Fibroblast of upper back skin (primary cell): ENCODE measurements at places on chromosomes 6 and 20.

GRCh38 chr6:135195522-135195921 is 14.4 kb downstream of the MYB start:
- DNase-seq, result no peak

- DNase-seq, result no peak
Observed at GRCh38 chr6:119174085-119174445, 95.6 kb upstream of the FAM184A start.

DNA sequence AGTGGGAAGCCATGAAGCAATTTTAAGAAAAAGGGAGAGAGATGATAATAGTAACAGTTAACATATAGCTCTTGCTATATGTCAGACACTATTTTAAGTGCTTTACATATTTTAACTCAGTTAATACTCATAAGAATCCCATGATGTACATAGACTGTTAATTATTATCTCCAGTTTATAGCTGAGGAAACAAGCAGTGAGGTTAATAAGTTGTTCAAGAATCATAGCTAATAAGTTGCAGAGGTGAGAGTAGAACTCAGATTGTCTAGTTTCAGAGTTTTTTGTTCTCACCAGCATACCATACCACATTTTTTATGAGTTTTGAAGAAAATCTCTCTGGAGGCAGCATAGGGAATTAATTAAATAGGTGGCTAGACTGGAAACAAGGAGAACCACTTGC is 144.6 kb upstream of the MMS22L start:
- no peak for DNase-seq

GRCh38 chr6:45698046-45698445 is 317.6 kb downstream of the CLIC5 start:
- peak; percentile 75 for DNase-seq

GRCh38 chr20:22700367-22700766 is 116.0 kb upstream of the FOXA2 start:
- peak; percentile 73 for DNase-seq

DNA sequence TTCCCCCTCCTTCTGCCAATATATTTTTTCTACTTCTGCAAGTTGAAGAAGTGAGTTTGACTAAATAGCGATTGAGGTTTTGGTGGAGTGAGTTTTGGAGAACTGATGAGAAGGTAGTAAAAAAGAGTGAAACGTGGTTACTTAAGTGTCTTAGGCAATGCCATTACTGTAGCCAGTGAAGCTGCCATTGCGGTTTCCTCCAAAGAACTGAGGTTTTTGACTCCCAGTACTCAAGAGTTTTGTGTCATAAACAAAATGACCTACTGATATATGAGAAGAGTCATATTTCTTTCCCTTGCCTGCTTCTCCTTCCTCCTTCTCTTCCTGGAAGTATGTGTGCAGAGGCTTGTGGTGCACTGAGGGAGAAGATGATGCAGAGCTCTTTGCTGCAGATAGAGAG is 554.5 kb upstream of the MAP3K7 start:
- DNase-seq, result no peak

DNA sequence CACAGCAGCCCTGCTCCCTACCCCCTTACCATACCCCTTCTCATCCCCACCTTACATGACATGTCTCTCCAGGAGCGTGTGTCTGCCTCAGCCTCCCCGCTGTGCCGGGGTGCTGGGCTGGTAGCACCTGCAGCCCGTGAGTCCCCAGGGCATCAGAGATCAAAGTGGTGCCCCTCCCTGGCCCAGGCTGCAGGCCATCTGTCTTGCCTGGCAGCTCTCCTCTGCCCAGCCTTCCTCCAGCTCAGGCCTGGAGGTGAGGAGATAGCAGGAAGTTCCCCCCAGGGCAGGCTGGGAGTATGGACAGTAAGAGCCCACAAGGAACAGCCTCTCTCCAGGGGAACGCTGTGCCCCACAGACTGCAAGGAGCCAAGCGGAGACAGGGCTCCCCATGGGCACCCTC is 35.3 kb downstream of the GRM4 start:
- no peak for DNase-seq

DNA sequence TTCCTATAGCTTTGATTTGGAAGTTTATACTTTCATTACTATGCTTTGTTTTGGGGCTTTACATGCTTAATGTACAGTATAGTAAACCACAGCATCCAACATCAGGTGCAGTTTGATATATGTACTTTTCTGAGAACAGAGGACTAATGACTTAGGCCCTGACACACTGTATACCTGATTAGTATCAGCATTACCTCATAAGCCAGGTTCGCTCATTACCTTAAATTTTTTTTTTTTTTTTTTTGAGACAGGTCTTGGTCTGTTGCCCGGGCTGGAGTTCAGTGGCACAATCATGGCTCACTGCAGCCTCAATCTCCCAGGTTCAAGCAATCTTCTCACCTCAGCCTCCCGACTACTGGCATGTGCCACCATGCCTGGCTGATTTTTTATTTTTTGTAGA is 28.4 kb downstream of the CD109 start:
- no peak for DNase-seq

- no peak for DNase-seq
Observed at GRCh38 chr20:50537546-50538201, 27.5 kb downstream of the PTPN1 start.

GRCh38 chr6:140636271-140636907 is 1261.9 kb upstream of the CITED2 start:
- no peak for DNase-seq

DNA sequence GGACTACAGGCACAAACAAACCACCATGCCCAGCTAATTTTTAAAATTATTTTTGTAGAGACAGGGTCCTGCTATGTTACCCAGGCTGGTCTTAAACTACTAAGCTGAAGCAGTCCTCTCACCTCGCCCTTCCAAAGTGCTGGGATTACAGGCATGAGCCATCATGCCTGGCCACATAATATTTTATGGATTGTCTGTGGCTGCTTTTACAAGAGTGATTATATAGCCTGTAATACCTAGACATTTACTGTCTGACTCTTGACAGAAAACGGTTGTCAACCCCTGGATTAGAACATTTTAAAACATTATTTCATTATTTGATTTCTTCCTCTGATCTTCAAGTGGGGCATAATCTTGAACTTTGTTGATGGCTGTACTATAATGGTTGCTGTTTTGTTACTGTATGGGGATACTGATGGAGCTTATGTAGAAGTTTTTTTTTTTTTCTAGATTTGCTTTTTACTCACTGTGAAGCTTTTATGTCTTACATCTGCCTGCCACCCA is 14.3 kb downstream of the PARD6B start:
- no peak for DNase-seq

DNA sequence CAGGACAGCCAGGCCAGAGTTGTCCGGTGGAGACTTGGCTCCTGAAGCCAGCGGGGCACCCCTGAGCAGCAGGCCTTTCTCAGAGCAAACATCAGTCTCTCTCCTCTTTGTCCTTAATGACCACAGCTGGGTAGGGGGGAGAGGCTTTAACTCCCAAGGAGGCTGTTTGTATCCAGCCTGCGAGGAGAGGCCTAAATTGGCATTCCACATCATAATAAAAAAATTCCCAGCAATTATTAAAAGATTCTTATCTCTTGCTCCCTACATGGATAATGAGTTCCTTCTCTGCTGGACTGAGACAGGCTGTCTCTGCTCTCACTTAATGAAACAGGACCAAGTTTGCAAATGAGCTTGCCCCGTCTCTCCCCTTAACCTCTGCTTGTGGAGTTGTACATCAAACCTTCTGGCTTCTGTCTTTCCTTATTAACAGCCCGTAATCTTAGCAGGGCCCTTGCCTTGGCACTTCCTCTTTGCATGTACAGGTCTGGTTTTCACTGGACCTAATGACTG is 838.2 kb downstream of the MAFB start:
- DNase-seq, result peak; percentile 28

GRCh38 chr6:45569210-45569945 is 191.6 kb upstream of the SUPT3H start:
- DNase-seq, result no peak

GRCh38 chr20:64010711-64011237 is 25.2 kb upstream of the C20orf204 start:
- no peak for DNase-seq

- DNase-seq, result no peak
Observed at GRCh38 chr6:168490757-168491156, 49.8 kb downstream of the SMOC2 start.

DNA sequence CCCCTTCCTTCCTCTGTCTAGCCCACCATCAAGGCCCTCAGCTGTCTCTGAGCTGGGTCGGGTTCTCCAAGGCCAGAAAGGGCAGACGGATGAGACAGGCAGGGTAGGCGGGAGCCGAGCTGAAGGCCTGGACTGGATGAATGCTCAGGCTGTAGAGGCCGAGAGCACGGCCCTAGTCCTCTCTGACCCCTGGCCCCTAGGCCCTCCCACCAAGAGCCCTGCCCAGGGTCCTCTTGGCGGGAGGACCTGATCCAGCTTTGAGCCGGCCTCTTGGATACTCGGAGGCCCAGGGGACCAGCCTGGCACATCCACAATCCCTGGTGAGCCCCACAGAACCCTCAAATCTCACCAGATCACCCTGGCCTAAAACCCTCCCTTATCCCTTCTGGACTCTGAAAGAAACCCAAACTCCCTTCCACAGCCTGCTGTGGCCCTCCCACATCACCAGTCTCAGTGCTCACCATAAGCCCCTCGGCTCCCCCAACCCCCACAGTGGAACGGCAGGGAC is 8.2 kb downstream of the ADISSP start:
- DNase-seq, result no peak

- DNase-seq, result no peak
Observed at GRCh38 chr20:44681796-44682566, 30.5 kb upstream of the ADA start.

DNA sequence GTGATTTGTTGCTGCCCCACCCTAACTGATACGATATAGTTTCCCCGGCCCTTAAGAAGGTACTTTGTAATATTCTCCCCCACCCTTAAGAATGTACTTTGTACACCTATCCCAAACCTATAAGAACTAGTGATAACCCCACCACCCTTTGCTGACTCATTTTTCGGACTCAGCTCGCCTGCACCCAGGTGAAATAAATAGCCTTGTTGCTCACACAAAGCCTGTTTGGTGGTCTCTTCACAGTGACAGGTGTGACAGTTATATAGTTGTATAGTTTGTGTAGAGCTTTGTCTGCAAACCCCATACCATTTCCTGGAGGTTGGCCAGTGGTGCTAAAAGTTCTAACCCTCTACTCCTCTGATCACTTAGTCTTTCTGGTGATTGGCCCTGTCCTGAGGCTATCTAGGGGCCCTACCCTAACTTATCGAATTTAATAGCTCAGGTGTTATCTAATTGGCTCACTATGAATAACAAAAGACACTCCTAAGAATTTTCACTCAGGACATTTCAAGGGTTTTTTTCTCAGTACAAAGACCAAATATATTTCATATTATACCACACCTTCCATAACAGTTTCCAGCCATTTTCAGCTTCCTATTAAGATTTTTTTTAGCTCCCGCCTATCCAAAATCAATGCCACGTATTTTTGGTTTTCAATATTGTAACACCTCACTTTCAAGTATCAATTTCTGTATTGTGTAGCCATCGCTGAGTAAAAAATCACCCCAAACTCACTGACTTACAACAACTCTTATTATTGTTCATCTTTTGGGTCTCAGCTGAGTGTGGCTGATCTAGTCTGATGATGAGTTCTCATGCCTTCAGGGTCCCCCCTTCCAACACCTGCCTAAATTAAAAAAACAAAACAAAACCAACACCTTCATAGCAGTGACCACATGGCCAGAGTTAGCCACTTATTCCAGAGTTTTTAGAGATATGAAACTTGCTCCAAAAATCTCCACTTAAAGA is 9.8 kb upstream of the BTN1A1 start:
- no peak for DNase-seq

DNA sequence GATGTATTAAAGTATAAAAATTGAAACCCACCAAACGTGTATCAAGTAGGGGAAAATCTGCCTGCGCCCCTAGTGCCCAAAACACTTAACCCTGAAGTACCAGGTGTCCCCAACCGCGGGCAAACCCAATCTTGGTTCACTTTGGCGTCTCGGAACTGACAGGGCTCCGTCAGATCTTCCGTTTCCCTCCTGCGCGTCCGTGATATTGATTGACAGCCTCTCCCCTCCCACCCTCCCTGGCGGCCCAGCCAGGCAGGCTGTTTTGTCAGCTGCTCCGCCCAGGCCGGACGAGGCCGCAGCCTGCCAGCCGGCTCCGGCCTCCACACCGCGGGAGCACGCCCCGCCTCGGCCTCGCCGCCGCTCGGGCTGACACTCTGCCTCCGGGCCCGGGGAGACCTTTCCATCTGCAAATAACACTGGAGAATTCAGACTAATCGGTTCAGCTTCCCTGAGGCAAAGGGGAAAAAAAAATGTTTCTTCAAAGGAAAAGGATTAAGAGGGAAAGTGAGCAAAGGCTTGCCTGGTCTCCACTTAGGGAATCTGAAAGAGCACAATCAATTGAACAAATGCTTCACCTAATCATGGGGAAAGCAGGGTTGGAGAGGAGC is 234.9 kb upstream of the MCHR2 start:
- DNase-seq, result peak; percentile 55

DNA sequence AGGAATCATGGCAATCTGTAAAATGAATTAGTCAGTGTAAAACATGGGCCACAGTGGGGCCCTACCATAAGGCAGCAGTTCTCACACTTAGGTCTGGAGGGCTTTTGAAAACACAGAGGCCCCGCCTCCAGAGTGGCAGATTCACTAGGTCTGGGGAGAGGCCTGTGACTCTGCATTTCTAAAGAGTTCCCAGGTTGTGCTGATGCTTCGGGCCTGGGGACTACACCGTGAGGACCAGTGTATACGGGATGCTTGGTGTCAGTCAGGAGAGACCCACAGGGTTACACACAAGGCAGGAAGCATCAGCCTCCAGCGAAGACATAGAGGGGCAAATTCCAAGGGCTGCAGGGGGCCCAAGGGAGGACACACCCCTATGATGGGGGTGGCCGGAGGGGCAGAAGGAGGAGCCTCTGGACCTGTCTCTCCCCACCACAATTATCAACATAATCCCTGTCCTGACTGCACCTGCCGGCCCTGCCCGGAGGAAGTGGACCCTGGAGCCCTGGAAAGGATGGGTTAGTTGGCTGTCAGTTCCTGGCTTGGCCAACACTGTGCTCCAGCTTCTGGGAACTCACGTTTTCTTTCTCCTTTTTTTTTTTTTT is 46.7 kb downstream of the FGD2 start:
- DNase-seq, result no peak

DNA sequence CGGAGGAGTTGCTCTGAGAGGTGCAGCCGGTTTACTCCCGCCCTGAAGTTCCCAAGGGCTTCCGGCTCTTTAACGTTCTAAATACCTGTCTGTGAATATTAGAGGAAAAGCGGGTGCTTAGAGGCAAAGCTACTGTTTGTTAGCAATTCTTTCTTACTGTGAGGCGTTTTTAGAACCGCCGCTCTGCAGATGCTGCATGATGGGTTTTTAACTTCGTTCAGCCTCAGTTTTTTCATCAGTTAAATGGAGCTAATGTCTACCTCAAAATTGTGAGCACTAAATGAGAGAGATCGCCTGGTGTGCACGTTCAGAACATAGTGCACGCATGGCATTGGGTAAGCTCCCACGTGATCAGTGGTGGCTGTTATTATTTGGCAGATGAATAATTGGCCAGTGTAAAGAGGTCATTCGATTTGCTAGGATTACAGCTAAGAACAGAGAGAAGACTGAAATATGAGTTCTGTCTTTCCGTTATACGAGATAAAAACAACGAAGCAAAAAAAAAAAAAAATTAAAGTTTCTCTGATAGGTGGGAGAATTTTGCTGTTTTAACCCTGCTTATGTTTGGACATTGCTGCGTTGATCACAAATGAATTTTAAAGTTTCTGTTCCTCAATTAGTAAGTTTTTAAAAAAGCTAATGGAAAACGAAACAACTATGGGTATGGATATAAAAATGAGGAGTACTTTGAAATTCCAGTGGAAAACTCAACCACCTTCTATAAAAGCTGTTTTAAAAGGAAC is 660 bp upstream of the TFB1M start:
- peak; percentile 87 for DNase-seq

GRCh38 chr6:78462728-78463127 is 404.6 kb upstream of the IRAK1BP1 start:
- no peak for DNase-seq

GRCh38 chr6:115137910-115138309 is 795.1 kb upstream of the HS3ST5 start:
- DNase-seq, result no peak
